ENCODE measurements at places on chromosomes 16 and 17.
A peak's percentile ranks its signal among the peaks of the same experiment; 100 is the strongest.

DNA sequence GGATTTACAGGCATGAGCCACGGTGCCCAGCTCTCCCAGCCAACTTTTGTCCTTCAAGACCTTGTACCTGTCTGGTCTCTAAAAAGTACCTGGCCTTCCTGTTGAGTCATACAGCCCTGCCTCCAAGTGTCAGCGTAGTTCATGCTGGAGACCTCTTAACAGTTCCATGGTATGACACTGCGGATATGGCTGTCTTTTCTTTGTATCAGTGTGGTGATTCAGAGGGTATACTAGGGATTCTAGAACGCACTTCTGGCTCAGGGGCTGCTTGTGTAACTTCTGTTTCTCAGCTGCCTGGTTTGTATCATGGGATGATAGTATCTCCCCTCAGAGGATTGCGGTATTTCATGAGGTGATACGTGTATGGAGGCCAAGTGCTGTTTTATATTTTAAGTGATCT, 2.0 kb upstream of the TMEM11 start:
- peak; percentile 38 for DNase-seq

DNA sequence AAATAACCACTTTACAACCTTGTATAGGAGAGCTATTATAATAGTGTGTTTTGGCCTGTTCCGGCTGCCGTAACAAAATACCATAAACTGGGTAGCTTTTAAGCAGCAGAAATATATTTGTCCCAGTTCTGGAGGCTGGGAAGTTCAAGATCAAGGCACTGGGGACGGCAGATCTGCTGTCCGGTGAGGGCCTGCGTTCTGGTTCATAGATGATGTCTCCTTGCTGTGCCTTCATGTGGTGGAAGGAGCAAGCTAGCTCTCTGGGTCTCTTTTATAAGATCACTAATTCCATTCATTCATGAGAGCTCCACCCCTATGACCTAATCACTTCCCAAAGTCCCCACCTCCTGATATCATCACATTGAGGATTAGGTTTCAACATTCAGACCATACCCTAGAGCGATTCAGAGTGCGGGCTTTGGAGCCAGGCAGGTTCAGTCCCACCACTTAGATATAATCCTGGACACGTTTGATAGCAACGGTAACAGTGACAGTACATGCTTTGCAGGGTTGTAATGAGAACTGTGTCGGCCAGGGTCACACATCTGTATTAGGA, 76.2 kb upstream of the ZFHX3 start:
- DNase-seq: no peak

- DNase-seq: no peak
These were observed 10.7 kb upstream of the ATP2A3 start for GRCh38 chr17:3974980-3975379.

- no peak for DNase-seq
These were observed 2.6 kb upstream of the ZNF768 start for GRCh38 chr16:30528799-30529457.

GRCh38 chr16:27776556-27777225, 226.7 kb downstream of the KATNIP start:
- DNase-seq: no peak

DNA sequence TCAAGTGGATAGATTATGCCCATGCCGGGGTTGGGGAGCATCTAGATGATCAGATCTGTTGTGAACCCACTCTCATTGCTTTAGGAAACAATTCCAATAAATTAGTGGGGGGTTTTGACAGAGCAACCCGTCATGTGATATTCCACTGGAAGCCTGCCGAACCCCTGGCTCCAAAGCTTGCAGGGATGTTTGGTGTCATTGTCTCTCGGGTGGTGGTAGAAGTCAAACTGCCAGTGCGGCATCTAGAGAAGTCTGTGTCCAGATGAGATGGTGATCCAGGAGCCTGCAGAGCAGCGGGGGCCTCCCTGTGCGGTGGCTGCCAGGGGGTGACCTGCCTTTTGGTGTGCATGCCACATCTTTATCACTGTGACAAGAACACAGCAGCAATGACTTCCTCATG, 91.7 kb downstream of the SHISA6 start:
- DNase-seq: no peak

GRCh38 chr16:11450136-11450535, 104.9 kb downstream of the RMI2 start:
- DNase-seq: no peak

- peak; percentile 77 for DNase-seq
These were observed 33.3 kb downstream of the JPH3 start for GRCh38 chr16:87635541-87636049.

- no peak for DNase-seq
These were observed 313.1 kb upstream of the ERCC4 start for GRCh38 chr16:13606804-13607203.

DNA sequence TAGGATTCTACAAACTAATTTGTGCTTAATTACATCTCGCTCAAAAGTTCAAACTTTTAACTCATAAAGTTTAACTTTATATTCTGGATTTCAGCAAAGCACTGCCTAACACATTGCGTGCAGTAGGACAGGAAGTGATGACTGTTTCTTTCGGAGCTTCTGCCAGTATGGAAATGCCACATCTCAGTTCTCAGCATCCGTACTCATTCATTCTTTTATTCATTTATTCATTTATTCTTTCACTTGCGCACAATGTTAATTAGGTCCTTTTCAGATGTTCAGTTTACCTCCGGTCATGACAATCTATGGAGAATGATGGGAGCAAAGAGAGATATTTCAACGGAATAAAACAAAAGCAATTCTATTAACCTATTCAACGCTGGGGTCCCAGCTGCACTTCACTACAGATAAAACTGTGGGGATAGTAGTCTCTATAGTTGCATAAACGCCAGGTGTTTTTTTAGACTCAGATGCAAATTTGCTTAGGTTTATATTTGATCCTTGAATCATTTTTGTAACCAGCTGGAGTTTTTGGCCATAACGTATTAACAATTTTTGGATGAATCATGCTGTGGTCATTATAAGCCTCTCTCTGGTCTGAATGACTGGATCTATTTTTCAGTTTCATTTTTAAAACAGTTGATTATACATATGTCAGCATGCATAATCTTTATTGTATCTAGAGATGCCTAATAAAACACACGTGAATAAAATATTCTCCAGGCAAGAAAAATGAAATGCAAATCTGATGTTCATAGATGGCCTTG, 143.9 kb downstream of the KCNJ2 start:
- DNase-seq: no peak

GRCh38 chr16:79723583-79724168, 123.1 kb upstream of the MAF start:
- no peak for DNase-seq

- DNase-seq: no peak
These were observed 1.8 kb upstream of the NDE1 start for GRCh38 chr16:15648135-15648730.

GRCh38 chr17:78132084-78132676, 1.6 kb downstream of the TMC8 start:
- peak; percentile 93 for DNase-seq

DNA sequence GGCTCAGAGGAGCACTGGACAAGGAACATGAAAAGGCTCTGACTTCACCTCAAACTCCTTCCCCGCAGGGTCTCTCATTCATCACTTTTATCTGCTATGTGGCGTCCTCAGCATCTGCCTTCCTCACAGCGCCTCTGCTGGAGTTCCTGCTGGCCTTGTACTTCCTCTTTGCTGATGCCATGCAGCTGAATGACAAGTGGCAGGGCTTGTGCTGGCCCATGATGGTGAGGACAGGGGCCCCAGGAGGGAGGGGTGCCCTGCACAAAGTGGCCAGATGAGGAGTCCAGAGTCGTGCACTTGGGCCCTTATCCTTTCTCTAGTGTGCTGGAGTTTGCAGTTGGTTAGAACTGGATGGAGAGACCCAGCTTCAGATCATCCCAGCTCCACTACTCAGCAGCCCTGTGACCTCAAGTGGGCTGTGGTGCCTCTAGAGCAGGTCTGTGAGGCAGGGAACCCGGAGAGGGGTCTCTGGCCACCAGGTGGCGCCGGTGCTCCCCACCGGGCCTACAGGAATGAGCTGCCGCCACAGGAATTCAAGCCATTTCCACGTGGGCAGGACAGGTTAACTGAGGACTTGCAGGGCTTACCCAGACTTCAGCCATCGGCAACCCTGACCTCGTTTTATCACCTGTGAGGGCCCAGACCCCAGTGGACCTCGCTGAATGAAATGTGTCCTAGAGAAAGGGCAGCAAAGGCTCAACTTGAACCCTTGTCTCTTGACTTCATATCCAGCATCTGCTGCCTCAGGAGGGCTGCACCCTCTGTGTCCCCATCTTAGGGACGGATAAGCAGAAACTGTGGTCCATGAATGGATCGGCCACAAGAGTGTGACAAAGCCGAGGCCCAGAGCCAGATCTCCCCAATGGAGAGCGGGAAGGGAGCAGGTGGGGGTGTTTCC, 4.0 kb downstream of the CMTM3 start:
- peak; percentile 91 for DNase-seq

- peak; percentile 82 for DNase-seq
These were observed 80.8 kb downstream of the OMG start for GRCh38 chr17:31216031-31216751.

GRCh38 chr17:21417921-21418320, 41.8 kb downstream of the KCNJ12 start:
- DNase-seq: no peak

DNA sequence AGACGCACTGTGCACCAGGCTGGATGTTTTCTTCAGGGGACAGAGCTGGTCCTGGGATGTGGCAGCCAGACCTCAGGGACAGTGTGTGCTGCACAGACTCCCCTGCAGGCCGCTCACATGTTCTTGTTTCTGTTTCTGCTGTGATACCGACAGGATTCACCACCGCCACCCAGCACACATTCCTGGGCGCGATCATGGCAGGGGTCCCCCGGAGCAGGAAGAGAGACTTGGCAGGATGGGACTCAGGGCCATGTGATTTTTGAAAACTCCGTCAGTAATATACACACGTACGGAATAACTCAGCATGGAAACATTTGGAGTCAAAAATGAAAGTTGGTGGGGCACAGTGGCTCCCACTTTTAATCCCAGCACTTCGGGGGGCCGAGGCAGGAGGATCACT, 79.0 kb downstream of the HAPSTR1 start:
- no peak for DNase-seq

DNA sequence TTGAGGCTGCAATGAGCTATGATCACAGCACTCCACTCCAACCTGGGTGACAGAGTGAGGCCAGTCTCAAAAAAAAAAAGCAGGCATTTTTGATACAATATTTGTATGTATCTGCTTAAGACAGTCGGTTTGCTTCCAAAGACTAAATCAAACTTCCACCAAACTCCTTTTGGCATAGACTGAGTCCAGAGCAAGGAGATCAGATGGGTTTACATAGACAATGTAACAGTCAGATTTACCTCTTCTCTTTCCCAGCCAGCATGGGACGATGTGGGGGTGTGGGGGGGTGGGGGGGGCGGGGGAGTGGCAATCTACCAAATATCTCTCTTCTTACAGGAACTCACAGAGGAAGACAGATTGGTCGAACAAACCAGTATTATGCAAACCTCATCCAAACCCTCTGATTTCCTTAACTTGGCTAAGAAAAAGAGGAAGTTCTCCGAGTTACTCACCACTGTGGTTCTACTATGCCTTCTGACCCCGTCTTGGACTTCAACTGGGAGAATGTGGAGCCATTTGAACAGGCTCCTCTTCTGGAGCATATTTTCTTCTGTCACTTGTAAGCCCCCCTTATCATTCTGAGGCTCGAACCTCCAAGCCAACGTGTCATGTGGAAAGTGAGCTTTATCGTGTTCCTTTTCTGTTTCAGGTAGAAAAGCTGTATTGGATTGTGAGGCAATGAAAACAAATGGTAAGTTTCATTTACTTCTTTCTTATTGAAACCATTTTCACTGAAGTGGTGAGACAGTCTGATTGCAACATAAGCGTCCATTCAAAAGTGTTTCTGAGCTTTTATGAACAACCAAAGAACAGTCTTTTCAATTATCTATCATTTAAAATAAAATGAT, at the start of gene MILR1:
Gene MILR1 (plus strand): TSS at position 451 of the 848 bp plus-strand sequence. CDS start 54 bp downstream, at position 505.
- peak; percentile 98 for DNase-seq

DNA sequence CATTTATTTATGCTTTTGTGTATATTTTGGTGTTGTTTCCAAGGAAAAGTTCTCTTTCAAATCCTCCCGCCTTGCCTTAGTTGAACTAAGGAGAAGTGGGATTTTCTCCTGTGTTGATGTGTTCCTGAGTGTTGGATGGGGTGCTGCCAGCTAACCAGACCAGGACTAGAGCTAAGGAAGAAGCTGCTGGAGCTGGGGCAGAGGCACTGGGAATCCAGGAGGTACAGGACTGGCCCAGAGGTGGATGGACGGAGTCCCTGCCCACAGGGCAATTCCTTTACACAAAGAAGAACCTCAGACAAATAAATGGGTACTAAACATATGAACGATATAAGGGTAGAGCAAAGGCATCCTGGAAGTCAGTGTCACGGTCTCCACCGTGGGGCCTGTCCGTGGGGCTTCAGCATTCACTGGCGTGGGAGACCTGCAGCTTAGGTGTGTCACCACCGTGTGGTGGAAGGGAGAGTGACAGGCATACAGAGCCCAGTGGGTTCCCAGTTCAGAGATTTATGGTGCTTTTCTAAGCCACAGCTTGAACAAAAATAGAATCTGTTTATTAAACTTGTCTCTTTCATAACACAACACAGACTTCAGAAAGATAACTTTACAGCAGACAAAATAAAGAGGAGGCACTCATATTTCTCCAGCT, 270.7 kb downstream of the NTN1 start:
- peak; percentile 38 for DNase-seq

DNA sequence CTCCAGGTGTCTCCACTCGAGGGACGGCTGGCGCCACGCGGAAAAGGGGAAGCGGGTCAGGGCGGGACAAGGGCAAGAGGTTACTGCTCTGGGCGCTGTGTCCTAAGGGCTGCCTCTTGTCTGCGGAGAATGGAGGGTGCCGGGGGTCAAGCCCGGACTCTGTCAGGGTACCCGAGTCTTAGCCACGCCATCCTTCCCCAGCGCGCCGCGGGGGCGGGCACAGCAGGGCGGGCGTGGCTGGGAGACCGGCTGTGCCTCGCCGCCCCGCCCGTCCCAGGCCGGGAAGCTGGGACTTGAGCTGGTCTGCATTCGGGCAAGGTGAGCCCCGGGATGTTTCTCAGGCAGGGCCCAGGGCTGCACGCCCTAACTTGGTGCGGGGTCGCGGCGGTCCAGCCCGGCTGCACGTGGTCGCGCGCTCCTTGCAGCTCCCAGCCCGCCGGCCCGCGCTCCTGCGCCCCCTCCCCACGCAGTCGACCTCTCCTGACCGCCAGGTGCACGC, 6.2 kb upstream of the ACTG1 start:
- no peak for DNase-seq

GRCh38 chr17:73698966-73699365, 54.7 kb upstream of the SDK2 start:
- DNase-seq: no peak
